ENCODE measurements at places on chromosomes 4 and X.

DNA sequence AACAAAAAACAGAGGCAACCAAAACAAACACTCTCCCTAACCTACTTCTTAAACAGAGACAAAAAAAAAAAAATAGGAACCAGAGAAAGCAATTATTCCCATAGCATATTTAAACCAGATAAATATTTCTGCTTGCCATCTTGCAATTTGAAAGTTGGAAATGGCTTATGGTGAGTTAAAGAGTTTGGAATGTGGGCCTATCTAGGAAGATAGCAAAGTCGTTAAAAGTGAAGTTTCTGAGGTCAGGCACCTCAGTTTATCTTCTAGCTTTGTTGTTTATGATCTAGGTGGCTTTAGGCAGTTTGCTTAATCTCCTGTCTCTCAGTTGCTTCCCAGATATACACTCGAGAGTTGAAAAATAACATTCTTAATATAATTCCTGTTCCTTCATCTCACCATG is 284.2 kb downstream of the KCNIP4 start:
- DNase-seq = no peak

DNA sequence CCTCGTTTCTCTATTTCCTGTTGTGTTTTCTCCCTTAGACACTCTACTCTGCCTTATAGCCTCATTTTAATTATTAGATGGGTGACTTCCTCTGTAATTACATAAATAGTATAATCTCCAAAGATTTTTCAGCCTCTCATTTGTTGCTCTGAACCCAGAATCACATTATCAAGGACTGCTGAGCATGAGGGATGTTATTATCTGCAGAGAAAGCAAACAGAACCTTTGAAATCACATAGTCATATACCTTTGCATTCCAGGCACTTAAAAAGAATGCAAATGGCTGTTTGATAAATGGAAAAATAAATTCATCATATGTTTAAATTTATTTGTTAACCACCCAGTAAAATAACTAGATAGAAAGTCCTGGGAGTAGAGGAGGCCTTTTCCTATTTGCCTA is 305.1 kb upstream of the PPP1R2C start:
- no peak for DNase-seq

DNA sequence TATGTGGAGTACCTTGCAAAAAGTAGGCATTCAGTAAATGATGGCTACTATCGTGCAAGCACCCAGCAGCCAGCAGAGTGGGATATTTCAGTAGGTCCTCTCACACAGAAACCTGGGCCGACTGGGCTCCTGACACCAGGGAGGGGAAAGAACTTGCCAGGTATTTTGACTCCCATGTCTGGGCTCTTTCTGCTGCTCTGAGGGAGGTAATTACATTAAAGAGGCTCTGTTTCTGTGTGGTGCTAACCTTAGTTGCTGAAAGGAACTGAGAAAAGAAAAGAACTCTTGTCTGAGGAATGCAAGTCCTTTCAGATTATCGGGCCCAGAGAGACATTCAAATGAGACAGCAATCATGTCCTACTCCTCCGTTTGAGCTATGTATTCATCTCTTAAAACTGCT is 175.8 kb upstream of the MTMR8 start:
- no peak for DNase-seq

- no peak for DNase-seq
Measured at GRCh38 chrX:155747520-155747919, 133.6 kb upstream of the VAMP7 start.

DNA sequence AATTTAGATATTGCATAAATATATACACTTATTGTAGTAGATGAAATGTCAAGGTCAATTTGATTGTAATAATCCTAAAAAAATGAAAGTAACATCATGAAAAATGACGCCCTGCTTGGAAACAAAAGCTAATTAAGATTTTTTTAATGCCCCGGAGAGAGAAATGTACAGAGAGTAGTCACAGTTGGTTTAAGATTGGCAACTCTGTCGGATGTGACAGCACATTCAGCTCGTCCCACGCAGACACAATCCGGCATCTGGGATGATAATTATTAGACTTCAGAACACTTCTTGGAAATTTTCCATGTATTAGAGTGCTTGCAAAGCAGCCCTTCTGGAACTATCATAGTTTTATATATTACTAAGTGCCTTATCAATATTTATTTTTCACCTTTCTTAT is 478.0 kb downstream of the PDHA2 start:
- no peak for DNase-seq

DNA sequence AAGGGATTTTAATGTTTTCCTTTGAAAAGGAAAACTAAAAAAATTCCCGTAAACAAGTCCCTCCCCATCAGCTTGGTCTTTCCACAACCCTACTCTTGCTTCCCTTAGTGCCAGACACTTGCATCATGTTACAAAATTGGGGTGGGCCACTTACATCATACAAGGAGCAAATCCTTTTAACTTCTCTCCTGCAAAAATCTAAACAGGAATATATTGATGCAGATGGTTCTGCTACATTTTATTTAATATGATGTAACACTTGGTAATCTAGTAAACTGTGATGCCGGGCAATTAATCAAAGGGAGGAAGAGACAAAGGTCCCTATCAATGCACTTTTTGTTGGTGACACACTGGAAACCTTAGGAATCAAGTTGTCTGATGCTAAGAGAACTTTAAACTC is 125.3 kb downstream of the UBE2K start:
- DNase-seq = no peak

GRCh38 chrX:124239911-124240310 is 92.5 kb upstream of the TEX13D start:
- DNase-seq = no peak

- no peak for DNase-seq
Measured at GRCh38 chrX:145817331-145818185, at the start of gene SLITRK2. SLITRK2 (plus strand) TSS chrX:145817829; CDS start chrX:145822426, 4,597 bp downstream.

- DNase-seq = no peak
Measured at GRCh38 chr4:123788577-123788976, 392.0 kb downstream of the SPRY1 start.
